Glomerular endothelial cell (primary cell): ENCODE measurements at places on chromosomes 13 and 19. TPM values are rescaled to one million over a fixed set of nuclear protein-coding genes. Genes with fewer than 3 reads are reported as not detected.

The LAIR1 gene
- not detected in 2 replicates for total RNA-seq

The CCDC8 gene
- 3.3 and 4.5 TPM in 2 replicates for total RNA-seq

The FBXO27 gene
- total RNA-seq, result 6.0 and 15.0 TPM in 2 replicates

The MUC16 gene
- total RNA-seq, result not detected in 2 replicates

The DACT3 gene
- total RNA-seq, result 2.3 and 3.7 TPM in 2 replicates

The DOCK6 gene
- 188 and 342 TPM in 2 replicates for total RNA-seq

The SKA3 gene
- total RNA-seq, result 2.3 and 5.4 TPM in 2 replicates

The CD37 gene
- not detected in 2 replicates for total RNA-seq

The CYTH2 gene
- total RNA-seq, result 78.1 and 91.0 TPM in 2 replicates

The RFPL4AL1 gene
- total RNA-seq, result not detected in 2 replicates

The LHFPL6 gene
- total RNA-seq, result 10.6 and 19.1 TPM in 2 replicates

The PPAN gene
- total RNA-seq, result 31.2 and 39.6 TPM in 2 replicates

The KIR2DL4 gene
- 0.41 TPM in 1 of 2 replicates, not detected in the other for total RNA-seq

The ONECUT3 gene
- not detected in 2 replicates for total RNA-seq

The NLRP9 gene
- total RNA-seq, result not detected in 2 replicates

The GDF15 gene
- total RNA-seq, result 429 and 528 TPM in 2 replicates

The CEACAM1 gene
- total RNA-seq, result 38.8 and 41.5 TPM in 2 replicates

The FREM2 gene
- total RNA-seq, result under 0.01 TPM in 2 replicates

The PSMC4 gene
- 132 TPM in 2 replicates for total RNA-seq

The SH2D3A gene
- 0.53 and 0.58 TPM in 2 replicates for total RNA-seq

The IFNL1 gene
- not detected in 2 replicates for total RNA-seq

The CGB2 gene
- total RNA-seq, result not detected in 2 replicates

The HPN gene
- not detected in 2 replicates for total RNA-seq

The YJEFN3 gene
- 0.53 TPM in 1 of 2 replicates, not detected in the other for total RNA-seq

The LAIR2 gene
- total RNA-seq, result not detected in 2 replicates

The TEX29 gene
- not detected in 2 replicates for total RNA-seq

The ZSCAN4 gene
- not detected in 2 replicates for total RNA-seq

The ZNF429 gene
- total RNA-seq, result 3.9 and 5.4 TPM in 2 replicates

The MPND gene
- 4.5 and 8.9 TPM in 2 replicates for total RNA-seq
